ENCODE measurements at places on chromosomes 2 and 18.

DNA sequence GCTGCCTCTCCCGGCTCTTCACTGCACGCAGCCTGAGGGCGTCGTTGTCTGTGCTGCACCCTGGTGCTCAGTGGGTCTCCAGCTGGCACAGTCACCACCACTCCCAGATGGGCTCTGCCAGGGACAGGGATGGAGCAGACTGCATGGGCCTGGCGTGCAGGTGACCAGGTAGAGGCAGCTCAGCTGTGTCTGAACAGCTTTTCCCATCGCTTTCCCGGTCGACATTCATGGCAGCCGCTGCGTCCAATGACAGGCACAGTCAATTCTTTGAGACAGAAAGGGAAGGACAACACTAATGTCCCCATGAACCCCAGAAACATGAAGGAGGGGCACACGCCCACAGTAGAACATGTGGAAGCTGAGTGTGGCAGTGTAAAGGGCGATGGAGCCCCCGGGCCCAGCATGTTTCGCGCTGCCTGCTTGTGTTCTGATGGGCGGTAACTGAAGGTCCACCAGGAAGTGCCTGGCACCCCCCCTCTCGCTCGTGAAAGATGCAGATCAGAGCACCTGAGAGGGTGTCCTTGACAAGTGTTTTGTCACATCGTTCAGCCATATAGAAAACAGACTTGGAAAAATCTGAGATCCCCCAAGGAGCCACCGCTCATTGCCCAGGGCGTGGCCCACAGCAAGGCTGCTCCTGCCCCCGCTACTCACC lies 122.4 kb downstream of the NFATC1 start:
- no peak for DNase-seq

DNA sequence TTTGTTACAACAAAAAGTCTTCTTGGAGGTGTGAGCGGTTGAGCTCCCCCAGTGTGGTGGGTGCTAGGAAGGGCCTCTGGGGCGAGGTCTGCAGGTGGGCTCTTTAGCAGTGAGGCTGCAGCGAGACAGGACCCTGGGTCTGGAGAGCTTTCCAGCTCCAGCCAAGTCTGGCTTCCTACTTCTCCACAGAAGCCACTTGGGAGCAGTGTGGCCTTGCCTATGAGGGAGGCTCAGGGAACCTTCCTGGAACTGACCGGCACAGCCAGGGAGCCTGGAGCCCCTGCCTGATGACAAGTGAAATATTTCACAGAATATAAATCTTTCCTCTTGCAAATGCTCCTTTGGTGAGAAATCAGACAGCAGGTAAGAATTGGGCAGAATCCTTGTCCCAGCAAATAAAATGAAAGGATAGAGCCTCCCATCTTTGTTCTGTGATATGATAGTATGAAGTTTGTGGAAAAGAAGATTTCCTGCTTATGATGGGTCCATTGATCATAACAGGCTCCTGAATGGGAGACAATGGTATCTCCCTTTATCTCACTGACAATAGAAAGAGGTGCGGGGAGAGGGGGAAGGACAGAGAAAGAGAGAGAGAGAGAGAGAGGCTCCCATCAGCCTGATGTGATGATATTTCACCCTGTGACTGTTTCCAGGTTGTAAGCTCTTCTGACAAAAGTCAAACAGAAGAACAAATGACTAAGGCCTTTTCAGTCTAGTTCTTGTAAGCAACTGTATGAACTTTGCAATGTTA lies 289.8 kb upstream of the SPRED2 start:
- peak; percentile 42 for DNase-seq

DNA sequence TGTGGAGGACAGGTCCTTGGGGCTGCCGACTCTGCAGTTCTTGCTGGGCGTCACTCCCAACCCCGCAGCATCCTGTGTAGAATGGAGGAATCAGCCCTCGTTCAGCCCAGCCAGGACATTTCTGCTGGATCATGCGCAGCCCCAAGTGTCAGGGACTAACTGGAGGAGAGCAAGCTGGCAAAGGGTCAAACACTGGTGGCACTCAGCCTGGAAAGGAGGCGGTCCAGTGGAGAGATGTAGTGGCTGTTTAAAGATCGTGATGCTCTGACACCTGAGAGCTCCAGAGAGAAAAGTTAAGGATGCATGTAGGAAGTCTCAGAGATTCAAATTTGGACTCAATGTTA lies 63.6 kb upstream of the SH3RF3 start:
- no peak for DNase-seq

DNA sequence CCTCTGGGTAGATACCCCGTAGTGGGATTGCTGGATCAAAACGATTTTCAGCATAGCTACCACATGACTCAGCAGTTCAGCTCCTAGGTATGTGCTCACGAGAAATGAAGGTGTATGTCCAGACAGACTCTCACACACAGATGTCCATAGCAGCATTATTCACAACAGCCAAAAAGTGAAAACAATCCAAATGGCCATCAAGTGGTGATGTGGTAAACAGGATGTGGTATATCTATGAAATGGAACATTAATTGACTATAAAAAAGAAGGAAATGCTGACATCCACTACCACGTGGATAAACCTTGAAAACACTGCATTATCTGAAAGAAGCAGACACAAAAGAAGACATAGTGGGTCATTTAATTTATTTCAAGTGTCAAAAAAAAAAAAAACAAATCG lies 241.9 kb downstream of the EIPR1 start:
- no peak for DNase-seq

GRCh38 chr2:81872006-81872405 lies 1567.5 kb upstream of the LRRTM1 start:
- no peak for DNase-seq

GRCh38 chr2:114122930-114123329 lies 233.0 kb downstream of the ACTR3 start:
- no peak for DNase-seq

DNA sequence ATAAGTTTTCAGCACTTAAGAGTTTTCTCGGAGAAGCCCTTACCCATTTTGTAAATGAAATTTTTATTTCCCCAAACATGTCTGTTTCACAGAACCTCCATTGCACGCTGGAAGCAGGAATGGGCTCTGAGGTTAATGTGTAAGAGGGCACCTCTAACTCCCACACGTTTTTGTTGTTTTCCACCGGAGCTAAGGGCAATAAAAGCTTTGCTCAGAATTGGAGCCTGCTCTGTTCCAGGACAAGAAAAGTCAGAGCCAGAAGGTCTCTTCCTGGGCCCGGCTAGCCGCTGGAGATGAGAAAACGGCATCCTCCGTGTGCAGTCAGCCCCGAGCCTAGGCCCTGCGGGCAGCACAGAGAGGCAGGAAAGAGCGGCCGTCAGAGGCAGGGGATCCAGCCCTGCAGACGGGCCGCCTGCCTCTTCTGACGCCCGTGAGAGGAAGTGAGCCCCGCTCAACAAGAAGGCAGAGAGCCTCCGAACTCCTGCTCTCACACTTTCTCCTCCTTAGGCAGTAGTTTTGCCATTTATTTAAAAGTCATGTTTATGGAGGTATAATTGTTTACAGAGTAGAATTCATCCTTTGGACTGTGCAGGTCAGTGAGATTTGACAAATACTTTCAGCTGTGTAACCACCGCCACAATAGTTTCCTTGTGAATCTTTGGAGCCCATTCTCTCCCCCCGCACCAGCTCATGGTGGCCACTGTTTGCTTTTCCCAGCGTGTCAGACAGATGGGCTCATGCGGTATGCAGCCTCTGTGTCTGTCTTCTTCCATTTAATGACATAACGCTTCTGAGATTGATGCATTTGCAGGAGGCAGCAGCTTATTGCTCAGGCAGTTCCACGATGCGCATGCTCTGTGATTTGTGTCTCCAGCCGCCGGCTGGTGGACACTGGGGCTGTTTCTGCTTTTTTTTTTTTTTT lies 117.3 kb downstream of the GALR1 start:
- DNase-seq: peak; percentile 43

DNA sequence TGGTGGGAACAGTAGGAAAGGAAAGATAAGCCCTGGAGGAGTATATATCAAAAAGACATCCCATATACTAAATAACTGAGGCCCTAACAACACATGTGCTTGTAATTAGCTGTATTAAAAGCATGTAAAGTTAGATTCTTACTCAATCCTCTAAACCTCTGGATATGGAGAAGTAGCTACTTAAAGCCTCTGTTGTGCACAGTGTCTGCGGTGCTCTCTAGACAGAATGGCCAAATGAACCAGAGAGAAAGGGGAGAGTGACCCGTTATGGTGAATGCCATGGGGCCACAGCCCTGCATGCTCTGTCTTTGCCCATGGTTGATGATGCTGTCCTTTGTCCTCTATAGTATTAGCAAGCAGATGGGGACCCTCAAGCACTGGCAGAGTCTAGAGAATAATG lies 104.4 kb upstream of the SLC8A1 start:
- DNase-seq: no peak

DNA sequence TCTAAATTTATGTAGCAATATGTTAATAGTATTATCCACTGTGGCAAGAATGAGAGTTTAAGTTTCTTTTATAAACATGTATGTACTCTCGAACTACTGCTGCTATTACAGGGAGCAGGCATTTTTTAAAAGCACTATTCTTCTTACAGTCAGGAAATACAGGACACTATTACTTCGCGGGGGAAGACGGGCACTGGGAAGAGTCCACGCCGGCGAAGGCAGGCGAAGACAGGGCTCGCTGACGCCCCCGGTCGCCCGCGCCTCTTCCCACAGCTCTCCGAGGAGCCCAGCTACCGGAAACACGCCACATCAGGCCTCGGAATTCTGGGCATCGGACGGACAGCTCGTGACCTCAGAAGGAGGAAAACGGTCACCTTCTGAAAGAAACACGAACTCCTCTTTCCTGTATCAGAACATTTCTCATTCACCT lies 90.2 kb downstream of the FAM161A start:
- peak; percentile 82 for DNase-seq

GRCh38 chr2:100730290-100730868 lies 89.6 kb upstream of the NPAS2 start:
- peak; percentile 68 for DNase-seq

GRCh38 chr2:241300000-241300399 lies 15.5 kb downstream of the HDLBP start:
- DNase-seq: no peak

DNA sequence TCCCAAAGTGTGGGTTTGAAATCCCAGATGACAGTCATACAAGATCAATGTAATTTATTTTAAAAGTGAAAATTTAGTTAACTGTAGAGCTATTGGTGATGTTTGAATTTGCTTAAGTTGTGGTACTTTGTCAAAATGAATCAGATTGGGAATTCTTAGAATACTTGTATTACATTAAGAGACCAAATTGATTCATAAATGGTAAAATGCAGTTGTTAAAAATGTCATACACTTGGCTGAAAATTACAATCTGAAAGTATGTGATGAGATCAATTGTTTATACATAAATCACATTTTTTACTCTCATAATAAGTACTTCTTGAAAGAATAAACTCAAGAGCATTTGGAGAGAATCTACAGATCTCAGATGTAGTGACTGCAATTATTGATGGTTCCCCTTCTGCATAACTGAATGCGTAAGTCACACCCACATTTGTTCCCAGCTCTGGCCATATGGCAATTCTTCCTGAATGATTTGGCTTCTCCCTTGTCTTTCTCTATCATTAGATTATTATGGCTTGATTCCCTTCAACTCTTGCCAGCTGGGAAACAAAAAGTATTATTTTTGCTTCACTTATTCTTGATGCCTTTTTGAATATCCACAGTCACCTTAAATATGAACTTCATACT lies 558.5 kb downstream of the CPS1 start:
- DNase-seq: no peak

DNA sequence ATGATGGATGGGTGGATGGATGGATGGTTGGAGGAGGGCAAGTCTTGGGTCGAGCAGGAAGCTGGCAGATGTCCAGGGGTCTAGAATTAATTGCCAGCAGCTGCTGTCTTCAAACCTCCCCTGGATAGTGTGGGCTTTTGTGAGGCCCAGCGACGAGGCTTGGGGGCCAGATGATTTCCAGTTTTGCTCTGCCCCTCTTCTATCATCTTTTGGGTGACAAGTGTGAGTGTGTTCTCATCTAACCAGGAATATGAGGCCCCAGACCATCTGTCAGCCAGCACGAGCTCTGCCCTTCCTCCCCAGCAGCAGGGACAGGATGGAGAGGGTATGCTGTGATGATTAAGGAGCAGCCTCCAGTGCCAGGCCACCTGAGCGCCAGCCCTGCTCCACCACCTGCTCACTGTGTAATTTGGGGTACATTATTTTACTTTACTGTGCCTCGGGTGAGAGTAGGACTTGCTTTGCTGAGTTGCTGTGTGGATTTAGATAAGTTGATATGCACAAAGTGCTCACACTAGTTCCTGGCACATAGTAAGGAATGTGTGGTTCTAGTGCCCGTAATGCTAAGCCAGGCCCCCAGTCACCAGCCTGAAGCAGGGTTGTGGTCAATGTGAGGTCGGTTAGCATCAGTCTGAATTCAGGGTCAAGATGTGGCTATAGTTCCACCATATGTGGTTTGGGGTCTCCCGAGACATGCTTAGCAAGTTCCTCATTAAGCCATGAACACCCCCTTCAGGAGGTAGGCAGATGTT lies 251.1 kb downstream of the CYP26B1 start:
- peak; percentile 8 for DNase-seq

- no peak for DNase-seq
Observed at GRCh38 chr2:239273280-239274234, 127.3 kb downstream of the HDAC4 start.

DNA sequence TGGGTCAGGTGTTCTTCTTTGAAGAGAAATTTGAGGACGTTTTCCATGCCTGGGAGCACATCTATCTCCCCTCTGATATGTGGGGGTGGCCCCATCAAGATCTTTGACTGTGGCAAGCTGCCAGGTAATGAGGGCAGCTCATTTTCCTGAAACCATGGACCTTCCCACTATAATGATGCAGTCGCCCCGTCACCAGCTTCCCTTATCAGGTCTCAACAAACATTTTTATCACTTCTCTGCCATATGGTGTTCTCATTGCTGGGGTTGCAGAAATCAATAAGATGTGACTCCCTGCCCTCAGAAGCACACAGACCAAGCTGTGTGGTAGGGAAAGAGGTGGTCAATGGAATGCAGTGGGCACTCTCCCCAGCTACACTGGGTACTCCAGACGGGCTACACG lies 48.4 kb upstream of the B3GNT7 start:
- no peak for DNase-seq

DNA sequence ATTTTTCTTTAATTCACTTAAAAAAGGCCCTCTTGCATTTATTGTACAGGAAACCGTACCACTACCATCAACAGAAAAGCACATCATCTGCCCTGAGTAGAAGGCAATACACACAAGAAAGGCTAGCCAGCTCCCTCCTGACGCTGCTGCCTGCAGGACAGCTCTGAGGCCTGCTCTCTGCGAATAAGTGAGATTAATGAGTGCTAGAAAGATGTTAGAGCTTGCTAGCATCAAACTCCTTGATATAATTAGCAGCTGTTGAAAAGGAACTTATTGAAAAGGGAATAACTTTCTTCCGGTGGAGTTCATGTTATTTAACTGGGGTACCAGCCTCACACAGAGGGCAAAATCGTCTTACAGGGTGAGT lies 56.1 kb downstream of the INHBB start:
- no peak for DNase-seq

- peak; percentile 88 for DNase-seq
Observed at GRCh38 chr2:31239593-31240177, 5.7 kb downstream of the EHD3 start.

DNA sequence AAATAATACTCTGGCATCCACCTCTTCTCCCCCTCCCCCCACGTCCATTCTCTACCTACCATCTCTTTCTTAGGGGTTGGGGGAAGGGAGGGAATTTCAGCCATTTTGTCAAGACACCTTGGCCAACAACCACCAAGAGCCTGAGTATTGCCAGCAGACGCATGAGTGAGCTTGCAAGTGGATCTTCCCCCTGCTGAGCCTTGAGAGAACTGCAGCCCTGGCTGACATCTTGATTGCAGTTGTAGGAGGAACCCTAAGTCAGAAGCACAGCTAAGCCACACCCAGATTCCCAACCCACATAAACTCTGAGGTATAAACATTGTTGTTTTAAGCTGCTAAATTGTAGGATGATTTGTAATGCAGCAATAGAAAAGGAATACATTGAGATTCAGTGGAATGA lies 165.6 kb downstream of the TMEFF2 start:
- DNase-seq: no peak

All from AG20443 (cell line).